ENCODE measurements at places on chromosomes 3 and 15.

GRCh38 chr15:60118626-60119025 is 114.5 kb downstream of the FOXB1 start:
- DNase-seq: no peak

DNA sequence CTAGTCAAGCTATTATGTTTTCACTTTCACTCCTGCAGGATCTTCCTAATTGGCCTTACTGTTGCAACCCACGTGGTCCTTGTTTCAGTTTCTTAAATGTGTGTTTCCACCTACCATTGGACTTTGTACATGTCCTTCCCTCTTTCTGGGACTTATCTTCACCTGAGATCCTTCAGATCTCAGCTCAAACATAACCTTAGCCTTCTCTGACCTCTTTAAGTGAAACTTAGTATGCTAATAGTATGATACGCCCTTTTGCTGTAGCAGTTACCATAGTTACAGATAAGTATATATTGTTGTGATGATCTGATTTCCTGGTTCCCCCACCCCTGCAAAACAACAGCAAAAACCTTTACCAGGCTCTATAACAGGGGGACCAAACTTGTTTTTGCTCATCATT is 35.2 kb downstream of the U2SURP start:
- no peak for DNase-seq

DNA sequence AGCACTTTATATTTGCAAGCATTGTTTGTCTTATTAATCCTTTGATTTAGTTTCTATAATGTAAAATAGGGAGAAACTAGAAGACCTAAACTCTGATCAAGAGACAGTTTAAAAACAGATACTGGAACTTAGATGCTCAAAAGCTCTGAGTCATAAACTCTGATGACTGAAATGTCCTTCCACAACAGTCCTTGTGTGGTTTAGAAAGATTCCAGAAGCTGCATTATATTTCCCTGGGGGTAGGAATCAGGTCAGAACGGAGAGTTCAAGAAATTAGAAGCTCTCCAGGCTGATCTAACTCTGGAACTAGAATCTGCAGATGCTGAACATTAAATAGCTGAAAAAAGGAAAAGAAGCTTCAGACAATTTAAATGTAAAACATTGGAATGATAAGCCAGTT is 18.3 kb upstream of the ONECUT1 start:
- no peak for DNase-seq

DNA sequence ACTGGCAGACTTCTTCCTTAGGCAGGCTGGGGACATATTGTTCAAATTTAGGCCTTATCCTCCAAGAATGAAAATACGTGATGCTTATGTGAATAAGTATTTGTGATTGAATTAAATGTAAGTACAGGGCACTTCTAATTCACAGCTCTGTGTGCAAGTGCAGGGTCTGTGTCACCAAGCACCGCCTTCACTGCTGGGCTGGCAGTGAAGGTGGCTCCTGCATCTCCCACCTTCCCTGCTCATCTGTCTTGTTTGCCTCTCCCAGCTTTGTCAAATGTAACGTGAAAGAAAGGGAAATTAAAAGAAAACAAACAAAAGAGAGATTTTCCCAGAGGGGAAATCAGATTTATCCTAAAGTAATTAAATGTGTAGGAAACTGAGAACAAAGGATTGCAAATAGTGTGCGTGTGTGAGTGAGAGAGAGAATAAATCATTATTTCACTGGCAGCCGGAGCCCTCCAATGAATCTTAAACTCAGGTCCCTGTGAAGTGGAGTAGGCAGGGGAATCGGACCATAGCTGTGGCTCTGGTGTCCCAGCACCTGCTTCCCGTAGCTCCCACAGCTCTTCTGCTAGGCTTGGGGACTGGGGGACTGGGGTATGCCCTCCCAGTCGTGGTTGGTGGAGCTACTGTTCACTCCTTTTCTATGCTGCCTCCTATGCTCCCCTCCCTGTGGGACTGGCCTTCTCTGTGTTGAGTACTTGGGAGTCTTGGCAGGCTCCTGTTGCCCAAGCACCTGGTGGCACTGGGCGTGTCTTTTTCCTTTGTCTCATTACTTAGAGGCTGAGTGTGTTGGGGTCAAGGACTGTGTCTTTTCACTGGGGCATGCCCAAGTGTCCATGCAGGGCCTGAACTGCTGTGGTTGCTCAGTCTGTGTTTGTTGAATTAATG is 222.2 kb downstream of the EPHB1 start:
- no peak for DNase-seq

All from GM12865 (cell line).